ENCODE measurements at places on chromosomes 1 and 21.
A peak's percentile ranks its signal among the peaks of the same experiment; 100 is the strongest.

DNA sequence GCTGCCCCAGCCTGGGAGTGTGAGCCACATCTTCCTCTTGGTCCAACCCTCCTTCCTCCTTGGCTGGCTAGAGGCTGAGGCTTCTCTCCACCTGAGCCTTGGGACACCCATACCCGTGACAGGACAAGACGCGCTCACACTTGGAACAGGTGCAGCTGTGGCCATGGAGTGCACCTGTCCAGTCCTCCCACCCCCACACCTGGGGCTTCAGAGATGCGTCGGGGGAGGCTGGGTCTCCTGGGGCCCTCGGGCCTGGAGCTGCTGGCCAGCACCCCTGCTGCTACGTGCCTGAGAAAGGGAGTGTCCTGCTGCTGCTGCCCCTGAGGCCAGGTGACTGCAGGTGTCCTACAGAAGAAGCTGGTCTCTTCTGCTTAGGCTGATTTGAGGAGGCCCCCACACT, 37.0 kb upstream of the TMEM52 start:
- no peak for DNase-seq

DNA sequence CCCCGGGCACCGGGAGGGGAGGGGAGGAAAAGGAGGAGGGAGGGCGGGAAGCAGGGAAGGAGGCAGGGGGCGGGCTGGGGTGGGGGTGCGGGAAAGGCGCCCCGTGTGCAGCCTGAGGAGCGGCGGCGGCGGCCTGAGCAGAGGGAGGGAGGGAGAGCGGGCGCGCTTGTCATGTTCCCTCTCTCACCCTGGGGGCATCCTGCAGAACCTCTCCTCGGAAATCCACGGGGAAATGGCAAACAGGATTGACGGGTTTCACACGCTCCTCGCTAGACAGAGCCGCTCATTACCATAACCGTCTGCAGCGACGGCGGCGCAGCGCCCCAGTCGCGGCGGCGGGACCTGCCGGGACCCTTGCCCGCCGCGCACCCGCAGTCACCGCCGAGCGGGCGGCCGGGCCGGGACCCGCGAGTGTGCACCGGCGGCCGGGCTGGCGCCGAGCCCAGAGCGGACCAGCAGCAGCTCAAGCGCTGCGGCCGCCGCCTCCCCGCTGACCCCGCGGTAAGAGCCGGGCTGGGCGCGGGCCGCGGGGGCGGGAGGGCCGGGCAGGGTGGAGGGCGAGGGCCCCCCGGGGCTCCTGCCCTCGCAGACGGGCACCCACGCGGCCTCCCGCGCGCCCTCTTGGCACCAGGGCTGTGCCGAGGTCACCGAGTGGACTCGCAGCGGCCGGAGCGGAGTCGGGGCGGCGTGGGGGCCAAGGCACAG, at the start of gene SERTAD4:
Gene SERTAD4, plus strand, starts transcription at position 286 of the 705 bp plus-strand sequence. CDS start 5,165 bp downstream, outside the sequence.
- peak; percentile 45 for DNase-seq

GRCh38 chr1:153563483-153563901, 2.2 kb downstream of the S100A2 start:
- no peak for DNase-seq

DNA sequence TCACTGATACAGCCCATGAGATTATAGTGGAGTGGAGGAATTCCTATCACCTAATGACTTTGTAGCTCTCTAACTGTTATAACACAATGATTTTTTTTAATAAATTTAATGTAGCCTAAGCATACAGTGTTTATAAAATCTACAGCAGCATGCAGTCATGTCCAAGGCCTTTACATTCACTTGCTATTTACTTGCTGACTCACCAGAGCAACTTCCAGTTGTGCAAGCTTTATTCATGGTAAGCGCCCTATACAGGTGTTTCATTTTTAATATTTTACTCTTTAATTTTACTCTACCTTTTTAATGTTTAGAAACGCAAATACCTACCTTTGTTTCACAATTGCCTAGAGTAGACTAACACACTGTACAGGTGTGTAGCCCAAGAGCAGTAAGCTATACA, 1652.2 kb downstream of the BRINP3 start:
- no peak for DNase-seq

DNA sequence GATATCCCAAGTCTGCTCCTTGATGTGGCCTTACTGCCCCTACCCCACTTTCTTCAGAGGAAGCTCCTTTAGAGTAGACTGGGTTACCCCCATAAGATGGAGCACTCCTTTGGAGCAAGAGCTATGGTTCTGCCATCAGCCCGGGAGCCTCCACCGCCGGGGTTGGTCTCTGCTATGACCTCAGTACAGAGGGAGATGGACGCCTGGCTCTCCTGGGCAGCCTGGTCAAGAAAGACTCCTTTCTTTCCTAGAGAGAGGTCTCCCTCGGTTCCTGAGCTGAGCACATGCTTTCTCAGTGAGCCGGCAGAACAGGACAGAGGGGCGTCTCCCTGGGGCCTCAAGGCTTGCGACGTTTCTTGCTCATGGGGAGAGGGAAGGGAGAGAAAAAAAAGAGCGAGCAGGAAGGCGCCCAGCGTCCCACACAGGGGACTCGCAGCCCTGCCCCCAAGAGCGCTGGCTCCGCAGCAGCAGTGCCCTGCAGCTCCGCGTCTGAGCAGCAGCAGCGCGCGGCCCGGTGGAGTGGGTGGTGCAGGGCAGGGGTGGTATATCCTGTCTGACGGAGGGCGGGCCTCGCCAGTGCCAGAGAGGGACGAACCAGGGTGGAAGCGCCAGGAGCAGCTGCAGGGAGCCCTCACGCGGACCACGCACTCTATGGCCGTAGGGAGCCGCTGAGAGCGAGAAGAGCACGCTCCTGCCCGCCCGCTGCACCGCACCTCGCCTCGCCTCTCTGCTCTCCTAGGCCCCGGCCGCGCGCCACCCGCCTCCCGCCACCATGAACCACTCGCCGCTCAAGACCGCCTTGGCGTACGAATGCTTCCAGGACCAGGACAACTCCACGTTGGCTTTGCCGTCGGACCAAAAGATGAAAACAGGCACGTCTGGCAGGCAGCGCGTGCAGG, at the start of gene PKP1:
Gene PKP1, plus strand, starts transcription at position 576 of the 899 bp plus-strand sequence. Its CDS starts 197 bp downstream, at position 773.
- DNase-seq, result no peak

- DNase-seq, result no peak
Measured at GRCh38 chr1:19770436-19771190, 29.1 kb downstream of the TMCO4 start.

DNA sequence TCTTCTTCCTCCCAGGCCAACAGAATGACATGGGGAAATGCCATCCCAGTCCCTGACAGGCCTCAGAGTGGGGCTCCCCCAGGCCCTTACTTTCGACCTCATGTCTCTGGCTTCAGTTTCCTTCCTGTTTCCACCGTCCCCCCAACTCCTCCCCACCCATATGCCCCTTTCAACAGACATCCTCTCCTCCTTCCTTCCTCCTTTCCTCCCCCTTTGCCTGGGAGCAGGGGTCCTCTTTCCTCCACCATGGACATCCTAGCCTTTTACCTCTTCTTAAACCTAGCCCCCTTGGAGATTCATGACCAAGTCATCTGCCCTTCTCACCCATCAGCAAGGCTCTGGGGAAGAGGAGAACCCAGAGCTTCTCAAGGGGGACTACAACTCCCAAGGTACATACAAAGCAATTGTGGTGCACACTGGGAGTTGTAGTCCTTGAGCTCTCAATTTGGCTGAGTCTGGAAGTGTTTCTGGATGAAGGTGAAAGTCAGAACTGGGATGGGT, 4.0 kb downstream of the ZBTB7B start:
- no peak for DNase-seq

DNA sequence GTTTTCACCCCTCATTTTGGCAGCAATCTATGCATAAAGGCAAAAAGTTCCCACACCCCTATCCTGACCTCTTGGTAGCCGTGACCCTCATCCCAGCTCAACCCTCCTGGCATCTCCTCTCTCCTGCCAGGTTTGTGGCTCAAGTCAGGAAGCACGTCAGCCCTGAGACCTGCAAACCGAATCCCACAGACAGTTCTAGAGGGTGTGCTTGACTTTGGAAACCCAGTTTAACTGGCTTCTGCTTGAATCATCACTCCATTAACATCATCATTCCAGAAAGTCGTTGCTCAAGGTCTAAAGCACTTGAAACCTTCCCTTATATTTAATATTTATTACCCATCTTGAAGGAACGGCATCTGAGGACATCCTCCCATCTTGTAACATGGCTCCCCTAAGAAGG, 133.4 kb upstream of the ERG start:
- DNase-seq, result no peak

- no peak for DNase-seq
Measured at GRCh38 chr1:34025675-34026074, 139.4 kb downstream of the CSMD2 start.

DNA sequence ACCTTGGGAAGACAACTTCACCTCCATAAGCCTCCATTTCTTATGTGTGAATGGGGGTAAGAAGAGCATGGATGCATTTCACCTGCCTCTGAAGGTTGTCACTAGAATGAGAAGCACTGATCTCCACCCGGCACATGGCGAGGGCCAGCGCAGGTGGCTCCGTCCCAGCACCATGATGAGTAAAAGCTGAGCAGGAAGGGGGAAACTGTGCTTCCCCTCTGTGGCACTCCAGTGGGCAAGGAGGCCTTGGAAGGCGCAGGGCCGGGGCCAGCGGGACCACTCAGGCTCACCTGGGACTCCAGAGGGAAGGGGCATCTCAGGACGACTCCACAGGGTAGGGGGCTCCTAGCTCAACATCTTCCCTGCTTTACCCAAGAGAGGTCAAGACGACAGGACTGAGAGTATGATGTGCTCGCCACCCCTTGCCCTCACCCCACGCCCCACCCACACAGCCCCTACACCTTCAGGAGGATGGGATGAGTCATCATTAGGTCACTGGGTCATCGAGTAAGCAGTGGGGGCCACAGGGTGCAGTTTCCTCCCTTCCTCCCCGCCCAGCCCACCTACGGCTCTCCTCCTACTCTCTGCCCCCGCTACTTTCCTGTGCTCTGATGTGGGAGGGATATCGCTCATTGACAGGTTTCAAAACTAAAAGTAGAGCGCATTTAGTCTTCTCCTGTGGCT, 112.1 kb downstream of the HIVEP3 start:
- no peak for DNase-seq

DNA sequence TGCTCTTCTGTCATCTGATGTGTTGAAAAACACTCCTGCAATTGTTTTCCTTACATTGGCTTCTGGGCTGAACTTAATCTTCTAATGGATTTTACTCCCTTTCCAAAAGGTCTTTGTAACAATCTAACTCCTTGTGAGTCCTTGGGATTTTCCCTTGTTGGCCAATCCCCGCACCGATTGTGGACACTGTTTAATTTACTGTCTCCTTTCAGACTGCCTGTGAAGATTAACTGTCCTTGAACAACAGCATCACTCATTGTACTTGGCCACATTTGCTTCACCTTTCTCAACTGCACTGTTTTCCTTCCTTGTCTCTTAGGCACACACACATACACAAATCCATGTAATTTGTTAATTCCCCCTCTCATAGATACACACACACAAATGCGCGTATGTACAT, 120.4 kb downstream of the SPATA46 start:
- no peak for DNase-seq

DNA sequence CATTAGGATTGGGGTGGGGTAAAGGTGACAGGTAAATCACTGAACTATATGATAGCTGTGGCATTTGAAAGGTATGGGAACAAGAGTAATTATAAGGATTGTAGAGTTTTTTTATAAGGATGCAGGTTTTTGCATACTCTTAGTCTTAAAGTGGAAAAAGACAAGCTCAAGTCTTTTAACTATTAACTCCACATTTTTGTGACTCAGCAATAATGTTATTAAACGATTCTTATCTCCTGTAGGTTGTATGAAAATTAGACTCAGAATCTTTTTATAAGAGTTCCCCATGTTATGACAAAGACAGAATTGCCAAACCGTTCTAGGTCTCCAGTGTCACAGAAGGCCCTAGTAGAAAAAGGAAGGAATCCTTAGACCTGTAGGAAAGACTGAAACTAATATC, 49.9 kb upstream of the TTLL7 start:
- no peak for DNase-seq

DNA sequence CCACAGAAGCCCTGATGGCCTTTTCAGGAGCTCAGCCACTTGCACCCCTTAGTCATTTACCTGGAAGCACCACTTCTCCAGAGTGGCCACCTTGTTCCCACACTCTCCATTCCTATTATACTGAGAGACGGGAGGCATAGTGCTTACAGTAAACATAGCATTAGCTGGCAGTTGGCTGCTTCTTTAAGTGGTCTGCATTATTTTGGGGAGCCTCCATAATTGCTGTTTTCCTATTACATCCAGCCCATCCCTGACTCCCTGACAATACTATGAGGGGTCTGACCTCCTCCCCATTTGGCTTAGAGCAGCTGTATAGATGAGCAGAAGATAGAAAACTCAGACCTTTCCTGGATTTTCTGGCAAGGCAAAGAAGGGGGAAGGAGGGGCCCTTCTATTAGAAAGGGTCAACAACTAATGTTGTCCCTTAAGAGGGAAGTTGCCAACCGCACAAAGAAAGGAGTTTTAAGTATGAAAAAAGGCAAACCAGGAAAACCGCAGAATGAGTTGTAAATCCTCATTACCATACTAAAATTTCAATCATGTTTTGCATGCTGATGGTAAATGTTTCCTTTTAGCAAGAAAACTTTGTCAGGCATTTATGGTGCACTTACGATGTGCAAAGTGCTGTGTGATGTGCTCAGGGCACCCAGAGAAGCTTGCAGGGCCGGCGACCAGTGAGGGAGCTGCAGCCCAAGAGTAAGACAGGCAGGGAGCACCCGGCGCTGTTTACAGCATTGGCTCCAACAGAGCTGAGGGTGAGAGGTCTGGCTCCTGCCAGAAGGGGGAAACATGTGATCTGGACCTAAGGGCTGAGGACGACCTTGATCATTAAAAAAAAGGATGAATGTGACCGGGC, 167.3 kb downstream of the ZZZ3 start:
- DNase-seq, result no peak

DNA sequence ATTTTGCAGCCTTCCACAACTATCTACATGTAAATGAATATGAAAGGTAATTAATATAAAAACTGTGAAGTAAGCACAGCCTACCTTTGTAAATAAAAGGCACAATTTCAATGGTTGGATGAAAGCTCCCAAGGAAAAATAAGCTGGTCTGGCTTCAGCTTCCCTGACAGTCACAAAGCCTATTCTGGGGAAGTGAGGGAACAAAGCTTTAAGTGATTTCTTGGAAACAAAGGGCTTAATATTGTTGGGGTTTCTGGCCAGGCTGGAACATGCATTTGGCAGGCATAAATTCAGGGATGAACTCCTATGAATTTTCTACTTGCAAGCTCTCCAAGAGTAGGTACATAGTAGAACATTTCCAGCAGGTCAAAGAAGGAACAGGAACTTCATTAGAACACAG, 17.3 kb downstream of the BCAS2 start:
- no peak for DNase-seq

DNA sequence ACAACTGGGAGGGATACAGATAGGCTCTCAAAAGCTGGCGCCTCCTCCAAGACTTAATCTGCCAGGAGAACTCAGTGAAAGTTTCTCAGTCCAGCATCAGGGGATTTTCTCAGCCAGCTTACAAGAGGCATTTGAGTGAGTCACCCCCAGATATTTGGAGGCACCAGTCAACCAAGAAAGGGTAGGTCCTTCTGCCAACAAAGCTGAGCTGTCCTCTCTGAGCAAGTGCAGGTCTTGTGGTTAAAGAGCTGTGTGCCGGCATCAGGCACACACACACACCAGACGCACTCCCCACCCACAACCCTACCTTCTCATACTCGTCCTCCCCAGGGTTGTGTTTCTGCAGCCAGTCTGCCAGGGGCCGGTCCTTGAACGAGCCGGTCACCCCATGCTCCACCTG, 27.0 kb upstream of the PPP1R15B start:
- peak; percentile 77 for DNase-seq

- no peak for DNase-seq
Measured at GRCh38 chr1:203128716-203129500, 1.4 kb downstream of the ADORA1 start.

- DNase-seq, result no peak
Measured at GRCh38 chr1:38293567-38293966, 247.0 kb upstream of the POU3F1 start.

Data from T1000 (cell line).